ENCODE measurements at places on chromosomes 12 and 14.
A peak's percentile ranks its signal among the peaks of the same experiment; 100 is the strongest.

DNA sequence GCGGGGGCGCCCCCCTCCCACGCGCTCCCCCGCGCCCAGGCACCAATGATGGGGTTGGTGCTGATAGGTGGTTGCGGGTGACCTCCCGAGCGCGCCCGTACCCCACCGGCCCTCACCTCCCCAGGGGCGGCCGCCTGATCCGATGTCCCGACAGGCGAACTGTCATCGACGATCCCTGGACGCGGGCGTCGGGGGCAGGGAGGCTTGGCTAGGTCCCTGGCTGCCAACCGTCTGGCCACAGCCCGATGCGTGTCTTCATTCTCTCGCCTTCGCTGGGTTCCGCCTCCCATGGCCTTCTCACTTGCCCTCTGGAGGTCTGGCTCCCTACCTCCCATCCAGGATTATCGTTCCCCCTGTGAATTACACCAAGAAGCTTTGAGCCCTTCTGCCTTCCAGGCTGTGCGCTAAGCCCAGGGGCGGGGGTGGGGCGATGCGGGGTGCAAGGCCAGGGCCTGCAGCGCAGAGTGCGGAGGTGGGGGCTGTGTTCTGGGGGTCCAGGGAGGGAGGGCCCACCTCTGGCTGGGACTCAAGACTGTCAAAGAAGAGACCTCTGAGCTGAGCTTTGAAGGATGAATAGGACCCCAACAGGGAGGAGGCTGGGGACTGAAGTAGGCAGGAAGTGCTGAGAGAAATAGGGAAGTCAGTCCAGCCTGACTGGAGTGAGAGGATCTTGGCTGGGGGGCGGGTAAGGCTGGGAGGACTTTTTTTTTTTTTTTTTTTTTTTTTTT lies 7.7 kb upstream of the RACGAP1 start:
- no peak for DNase-seq

DNA sequence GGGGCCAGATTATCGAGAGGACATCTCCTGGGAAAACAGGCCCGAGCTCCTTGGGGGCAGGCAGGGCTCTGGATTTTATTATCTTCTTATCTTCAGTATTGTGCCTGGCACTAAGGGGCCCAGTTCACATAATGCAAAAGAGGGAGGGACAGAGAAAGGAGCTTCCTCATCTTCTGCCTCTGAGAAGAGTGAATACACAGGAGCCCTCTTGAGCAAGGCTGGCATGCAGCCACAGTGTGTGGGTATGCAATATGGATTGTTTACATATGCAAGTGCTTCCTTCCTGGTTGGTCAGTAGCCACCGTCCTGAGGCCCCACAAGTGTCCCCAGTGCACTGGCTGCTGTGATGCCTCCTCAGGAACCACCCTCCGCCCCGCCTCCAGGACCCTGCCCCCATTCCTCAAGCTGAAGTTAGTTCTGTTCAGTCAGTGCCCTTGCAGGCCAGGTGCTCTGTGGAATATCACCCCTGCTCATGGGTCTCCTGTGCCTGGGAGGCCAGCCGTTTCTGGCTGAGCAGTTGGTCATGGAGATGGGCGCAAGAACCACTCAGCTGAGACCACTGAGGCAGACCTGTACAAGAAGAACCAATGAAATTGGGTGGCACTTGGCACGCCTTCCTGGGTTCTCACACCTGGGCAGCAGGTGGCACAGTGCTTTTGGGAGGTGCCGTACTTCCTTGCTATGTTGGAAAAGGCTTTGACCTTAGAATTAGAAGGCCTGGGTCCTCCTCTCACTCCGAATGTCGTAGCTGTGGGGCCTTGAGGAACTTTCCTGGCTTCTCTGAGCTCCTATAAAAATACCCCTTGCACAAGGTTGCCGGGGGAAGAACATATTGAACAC lies 35.1 kb upstream of the ACTN1 start:
- DNase-seq: no peak

- DNase-seq: no peak
These were observed 1.6 kb downstream of the SLC48A1 start for GRCh38 chr12:47774663-47775062.

GRCh38 chr12:69999561-69999960 lies 174.5 kb downstream of the MYRFL start:
- DNase-seq: no peak

- no peak for DNase-seq
These were observed 17.2 kb downstream of the PSMC1 start for GRCh38 chr14:90273532-90273931.

- no peak for DNase-seq
These were observed 27.7 kb upstream of the RNU6-8 start for GRCh38 chr14:32230695-32231280.

DNA sequence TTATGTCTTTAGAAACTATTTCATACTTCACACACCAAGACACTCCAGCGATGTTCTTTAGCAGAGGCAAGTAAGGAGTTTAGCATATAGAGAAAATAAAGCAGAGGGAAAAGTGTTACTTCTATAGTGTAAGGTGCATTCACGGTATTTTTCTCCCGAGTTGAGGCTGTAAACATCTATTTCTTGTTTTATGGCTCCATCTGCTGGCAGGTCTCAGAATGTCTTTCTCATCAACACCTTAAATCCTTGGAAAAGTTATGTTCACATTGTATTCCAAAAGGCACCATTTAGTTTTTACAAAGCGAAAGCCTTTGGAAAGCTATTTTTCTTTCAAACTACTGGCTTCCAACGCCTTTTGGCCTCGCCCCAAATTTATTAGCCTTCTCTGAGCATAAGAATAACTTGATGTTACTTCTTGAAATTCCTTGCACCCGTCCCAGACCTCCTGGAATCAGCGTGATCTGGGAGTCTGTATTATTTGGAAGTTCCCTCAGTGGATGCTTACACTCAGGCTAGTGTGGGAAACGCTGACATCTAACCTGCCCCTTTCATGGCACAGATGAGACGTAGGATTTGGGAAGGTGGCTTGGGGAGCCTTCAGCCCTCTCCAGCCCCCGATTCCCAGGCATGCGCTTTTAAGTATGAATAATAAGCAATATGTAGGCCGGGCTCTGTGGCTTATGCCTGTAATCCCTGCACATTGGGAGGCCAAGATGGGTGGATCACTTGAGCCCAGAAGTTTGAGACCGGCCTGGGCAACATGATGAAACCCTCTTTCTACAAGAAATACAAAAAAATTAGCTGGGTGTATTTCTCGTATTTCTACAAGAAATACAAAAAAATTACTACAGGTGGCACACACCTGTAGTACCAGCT lies 1.9 kb upstream of the PIWIL1 start:
- DNase-seq: peak; percentile 58

DNA sequence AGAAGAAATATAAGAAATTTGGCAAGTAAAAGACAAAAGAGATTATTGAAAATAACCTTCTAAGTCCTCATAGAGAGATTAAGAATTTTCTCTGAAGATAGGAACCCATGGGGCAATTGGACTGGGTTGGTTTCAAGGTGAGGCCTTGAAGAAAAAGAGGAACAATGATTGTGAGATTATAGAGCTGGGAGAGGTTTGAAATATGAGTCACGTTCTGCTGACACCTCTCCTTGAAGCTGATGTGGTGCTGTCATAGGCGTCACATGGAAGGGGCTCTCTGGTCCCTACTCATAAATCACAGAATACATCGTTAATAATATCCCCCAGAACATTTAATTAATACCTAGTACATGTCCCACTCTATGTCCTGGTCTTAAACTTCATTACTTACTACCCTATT lies 227.6 kb upstream of the PDE3A start:
- DNase-seq: no peak

DNA sequence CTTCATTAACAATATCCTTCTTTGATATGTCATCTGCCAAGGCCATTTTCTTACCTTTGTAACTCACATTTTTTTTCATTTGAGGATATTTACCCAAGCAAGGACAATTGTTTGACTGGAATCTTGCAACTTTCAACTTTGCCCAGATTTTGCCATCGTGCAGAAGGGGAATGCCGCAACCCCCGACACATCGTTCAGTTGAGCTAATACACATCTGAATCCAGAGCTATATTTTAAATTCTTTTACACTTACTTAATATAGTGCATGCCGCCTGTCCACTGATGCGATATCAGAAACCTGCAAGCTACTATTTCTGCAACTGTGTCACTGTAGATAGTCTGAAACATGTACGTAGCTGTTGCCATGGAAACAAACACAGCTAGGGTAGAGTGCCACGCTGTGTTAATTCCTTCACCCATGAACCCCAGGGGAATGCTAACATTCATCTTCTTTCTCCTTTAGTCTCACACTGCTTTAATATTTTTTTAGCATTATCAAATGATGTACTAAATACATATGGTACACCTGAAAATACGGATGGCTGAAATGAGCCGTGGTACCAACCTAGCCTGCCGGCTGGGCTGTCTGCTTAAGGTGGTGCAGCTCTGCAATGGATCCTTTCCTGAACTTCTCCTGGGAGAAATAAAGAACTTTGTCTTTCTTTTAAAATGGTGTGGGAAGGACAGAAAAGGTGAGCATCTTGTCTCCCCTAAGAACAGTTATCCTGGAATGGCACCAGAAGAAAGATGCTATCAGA lies 77.0 kb upstream of the FOXN3 start:
- no peak for DNase-seq

GRCh38 chr14:89219051-89219450 lies 198.0 kb downstream of the FOXN3 start:
- DNase-seq: no peak

GRCh38 chr12:45909041-45909713 lies 81.2 kb downstream of the SCAF11 start:
- no peak for DNase-seq

GRCh38 chr12:97168804-97169203 lies 261.7 kb downstream of the NEDD1 start:
- DNase-seq: no peak

GRCh38 chr12:106145539-106146447 lies 7.0 kb upstream of the NUAK1 start:
- DNase-seq: no peak

DNA sequence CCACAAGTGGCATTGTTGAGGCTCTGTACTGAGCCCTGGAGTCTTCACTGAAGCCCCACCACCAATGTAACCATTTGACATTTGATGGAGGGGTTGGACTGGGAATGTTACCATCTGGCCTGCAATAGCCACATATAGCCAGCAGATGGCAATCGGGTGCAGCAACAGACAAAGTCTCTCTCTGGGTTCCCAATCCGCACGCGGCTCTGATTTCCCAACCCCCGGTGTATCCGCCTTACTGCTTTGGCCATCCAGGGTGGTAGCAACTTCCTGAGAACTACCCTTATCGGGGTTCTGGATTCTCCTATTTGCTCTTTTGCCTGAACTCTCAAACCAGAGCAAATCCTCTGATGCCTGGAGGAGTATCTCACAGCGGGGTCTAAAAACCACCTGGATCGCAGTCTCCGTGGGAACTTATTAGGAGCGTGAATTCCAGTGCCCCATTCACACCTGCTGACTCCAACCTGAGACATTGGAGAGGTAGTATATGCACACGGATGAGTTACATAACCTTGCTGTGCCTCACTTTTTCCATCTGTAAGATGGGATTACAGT lies 14.2 kb downstream of the VRTN start:
- peak; percentile 78 for DNase-seq

DNA sequence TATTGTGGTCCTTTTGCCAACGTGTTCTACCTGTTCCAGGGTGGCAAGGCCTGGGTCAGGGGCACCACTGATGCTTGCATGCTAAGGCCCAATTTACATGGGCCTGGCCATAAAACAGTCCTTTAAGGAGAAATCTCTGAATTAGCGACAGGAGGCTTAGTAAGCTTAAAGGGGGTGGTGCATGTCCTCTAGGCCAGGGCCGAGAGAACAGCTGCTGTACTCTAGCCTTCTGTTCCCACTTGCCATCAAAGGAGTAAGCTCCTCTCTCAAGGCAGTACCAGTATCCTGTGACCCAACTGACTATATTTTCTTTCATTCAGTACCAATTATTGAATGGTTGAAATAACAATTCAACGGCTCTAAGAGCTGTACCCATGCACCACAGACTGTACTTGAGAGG lies 67.7 kb upstream of the ZDHHC17 start:
- DNase-seq: no peak

GRCh38 chr12:95390192-95390591 lies 83.8 kb upstream of the METAP2 start:
- DNase-seq: no peak

DNA sequence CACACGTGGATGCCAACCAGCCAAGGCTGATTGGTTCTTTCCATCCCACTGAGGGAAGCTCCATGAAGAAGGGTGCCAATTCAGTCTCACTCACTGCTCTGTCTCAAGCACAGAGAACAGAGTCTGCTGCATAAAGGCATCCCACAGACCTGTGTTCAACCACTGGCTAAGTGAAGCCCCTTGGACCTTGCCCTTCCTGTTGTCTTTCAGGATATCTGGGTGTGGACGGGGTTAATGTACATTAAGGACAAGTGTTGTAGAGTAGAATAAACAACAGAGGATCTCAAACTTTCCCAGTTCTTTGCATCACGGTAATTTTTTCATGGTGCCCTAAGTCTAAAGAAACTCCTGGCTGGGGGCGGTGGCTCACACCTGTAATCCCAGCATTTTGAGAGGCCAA lies 33.1 kb upstream of the GPATCH2L start:
- no peak for DNase-seq

GRCh38 chr14:94408546-94409095 lies 20.2 kb upstream of the SERPINA1 start:
- no peak for DNase-seq

DNA sequence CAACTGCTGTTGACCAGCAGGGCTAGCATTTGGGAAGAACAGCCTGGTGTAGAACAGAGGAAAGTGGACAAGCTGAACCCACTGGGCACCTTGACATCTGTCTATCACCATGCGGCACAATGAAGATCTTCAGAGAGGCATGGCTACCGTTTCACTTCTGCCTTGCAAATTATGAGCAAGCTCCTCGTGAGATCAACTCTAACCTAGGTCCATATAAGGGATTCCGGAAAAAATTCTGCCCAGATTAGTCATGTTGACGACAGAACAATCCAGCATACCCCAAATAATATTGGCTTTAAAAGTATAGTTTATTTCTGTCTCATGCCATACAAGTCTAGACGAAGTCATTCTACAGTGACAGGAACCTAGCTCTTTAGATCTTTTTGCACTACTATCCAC lies 91.6 kb upstream of the ATF7IP start:
- no peak for DNase-seq

GRCh38 chr12:109421355-109422087 lies 55.6 kb downstream of the KCTD10 start:
- DNase-seq: no peak

DNA sequence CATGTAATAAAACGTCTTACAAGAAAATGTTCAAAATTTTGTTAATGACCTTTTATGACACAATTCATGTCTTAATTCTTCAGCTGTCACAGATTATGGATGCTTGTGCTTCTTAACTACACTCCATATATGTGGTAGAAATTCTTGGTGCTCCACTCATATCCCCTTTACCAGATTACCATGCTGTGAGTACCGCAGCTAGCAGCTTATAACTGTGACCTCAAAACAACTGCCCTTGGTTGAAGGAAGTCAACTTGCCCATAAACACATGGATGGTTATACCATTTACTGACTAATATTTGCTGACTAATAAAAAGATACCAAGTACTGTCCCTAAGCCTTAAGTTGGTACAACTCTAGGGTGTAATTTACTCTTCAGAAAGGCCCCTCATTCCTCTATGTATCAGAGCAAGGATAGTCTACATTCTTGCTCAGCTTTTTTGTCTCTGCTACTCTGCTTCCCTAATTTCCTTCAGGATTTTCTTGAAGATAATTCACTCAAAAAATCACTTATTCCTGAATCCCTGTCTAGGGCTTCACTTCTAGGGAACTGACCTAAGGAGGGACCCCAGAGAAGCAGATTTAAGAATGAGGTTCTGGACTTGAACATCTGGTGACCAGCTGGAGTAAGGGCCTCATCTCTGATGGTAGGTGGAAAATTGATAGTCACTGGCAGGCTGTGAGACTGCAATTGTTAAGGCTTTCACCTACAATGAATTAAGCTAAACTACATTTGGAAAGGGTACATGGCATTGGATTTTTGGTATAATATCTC lies 152.3 kb downstream of the SLC6A15 start:
- no peak for DNase-seq
